Heart right ventricle (tissue), 16 donors: ENCODE measurements at places on chromosomes 4 and X. TPM values are rescaled to one million over a fixed set of nuclear protein-coding genes. Genes with fewer than 3 reads are reported as not detected.

- peak; percentile 10 for DNase-seq
Measured at GRCh38 chr4:164383358-164384220, 370.3 kb upstream of the SMIM31 start.

Gene ARHGAP36
- total RNA-seq, result not detected

- DNase-seq, result no peak
Measured at GRCh38 chr4:11427121-11427996, 1.3 kb downstream of the HS3ST1 start.

DNA sequence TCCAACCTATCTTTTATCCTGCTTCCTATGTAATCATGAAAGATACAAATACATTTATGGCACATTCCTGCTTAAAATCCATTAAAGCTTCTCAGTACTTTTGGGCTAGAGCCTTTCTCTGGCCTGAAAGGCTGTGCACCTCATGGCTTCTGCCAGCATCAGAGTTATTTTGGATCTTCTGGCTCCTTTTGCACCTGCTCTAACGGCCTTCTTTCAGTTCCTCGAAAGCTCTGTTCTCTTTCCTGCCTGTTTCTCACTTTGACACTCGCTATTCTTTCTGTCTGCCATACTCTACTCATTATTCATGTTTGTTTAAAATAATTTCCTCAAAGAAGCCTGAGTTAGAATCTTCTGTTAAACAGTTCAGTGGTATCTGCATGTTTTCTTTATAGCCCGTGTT is 86.0 kb downstream of the LRP2BP start:
- no peak for DNase-seq

DNA sequence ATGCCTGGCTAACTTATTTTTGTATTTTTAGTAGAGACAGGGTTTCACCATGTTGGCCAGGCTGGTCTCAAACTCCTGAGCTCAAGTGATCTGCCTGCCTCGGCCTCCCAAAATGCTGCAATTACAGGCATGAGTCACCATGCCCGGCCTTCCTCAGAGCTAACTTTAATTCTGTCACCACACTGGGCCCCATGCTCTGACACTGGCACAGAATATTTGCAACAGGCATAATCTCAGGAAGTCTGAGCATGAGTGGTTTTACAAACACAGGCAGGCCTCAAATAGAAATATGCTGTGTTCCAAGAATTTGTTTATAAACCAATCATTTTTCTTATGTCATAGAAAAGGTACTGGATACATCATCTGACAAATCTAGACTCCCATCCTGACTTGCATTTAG is 32.7 kb upstream of the FAM9C start:
- DNase-seq, result no peak
